ENCODE measurements at places on chromosomes 13 and 19.

GRCh38 chr19:55389386-55390317, 3.9 kb downstream of the RPL28 start:
- no peak for DNase-seq

DNA sequence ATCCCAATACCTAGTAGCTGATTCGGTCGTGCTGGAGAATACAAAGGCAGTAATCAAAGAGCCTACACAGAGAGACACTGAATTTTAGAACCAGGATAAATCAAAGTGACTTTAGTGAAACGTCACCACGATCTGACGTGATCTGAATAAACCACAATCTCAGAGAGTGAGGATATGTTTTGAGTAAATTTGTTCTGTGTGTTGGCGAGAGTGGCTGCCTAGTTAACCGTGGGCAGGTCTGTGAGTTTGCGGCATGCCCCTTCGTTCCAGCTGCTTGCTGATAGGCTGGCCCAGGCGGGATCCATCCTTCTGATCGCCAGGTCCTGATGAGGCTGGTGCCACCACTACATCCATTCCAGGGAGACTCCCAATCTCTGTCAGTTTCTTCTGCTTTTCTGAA, 40.4 kb downstream of the LRCH1 start:
- DNase-seq, result no peak

DNA sequence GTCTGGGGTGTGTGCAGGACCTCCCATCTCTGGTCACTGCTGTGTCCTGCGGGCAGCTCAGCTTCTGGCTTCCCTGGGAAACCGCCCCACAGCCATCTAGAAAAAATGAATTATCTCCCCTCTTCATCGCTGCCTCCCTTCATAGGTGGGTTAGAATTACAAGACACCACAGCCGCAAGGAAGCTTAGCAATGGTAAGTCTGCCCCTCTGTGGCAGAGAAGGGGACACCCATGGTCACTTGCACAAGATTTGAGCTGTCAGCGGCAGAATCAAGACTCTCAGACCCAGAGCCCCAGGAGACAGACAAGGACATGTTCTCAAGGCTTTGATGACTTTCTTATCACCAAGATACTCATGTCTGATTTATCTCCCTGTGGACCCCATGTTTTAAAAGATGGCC, 110.8 kb upstream of the PABPC3 start:
- DNase-seq, result no peak

- no peak for DNase-seq
Measured at GRCh38 chr19:50005428-50005827, 19.7 kb downstream of the VRK3 start.

DNA sequence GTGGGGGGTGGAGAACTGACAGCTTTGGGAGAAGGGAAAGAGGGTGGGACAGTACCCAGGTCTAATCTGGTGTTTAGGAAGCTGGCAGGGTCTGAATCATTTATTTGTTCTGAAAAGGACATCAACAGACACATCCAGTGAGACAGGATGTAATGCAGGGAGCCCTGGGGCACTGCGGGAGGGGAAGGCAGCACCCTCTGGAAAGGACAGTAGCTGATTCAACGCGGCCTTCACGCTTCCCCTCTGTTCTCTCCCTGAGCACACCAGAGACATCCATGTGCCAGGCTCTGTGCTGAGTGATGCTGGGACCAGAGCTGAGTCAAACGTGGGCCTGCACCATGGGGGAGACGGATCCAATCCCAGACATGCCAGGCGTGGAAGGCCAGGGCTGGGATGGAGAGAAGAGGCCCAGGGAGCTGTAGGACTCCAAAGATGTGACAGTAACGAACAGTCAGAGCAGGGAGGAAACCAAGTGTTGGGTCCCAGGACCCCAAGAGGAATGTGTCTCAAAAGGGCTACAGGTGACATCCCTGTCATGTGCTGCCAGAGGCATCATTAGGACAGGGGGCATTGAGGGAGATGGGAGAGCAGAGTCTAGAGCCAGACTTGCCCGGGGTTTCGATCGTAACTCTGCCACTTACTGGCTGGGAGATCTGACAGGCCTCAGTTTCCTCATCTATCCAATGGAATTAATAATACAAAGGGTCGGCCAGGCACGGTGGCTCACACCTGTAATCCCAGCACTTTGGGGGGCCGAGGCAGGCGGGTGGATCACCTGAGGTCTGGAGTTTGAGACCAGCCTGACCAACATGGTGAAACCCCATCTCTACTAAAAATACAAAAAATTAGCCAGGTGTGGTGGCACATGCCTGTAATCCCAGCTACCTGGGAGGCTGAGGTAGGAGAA, 1.7 kb downstream of the ETFB start:
- no peak for DNase-seq

DNA sequence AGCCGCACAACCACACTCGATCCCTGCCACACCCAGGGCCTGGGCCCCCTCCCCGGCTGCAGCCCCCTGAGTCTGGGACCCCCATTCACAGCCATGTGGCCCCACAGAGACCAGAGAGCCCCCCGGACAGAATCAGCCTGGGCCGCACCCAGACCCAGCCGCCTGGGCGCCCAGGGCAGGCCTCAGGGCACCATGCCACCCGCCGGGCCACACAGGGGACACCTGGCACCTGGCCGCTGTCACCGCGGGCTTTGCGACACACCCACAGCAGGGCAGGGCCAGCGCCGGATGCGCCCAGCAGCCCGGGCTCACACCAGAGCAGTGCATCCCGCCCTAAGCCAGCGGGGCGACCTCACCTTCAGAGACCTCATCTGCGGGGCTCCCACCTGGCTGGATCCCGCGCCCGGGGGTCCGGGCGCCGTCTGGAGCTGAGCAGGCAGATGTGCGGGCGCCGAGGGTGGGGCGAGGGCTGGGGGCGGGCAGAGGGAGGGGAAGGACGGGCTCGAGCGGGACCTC, 443 bp downstream of the TBXA2R start:
- DNase-seq, result no peak

DNA sequence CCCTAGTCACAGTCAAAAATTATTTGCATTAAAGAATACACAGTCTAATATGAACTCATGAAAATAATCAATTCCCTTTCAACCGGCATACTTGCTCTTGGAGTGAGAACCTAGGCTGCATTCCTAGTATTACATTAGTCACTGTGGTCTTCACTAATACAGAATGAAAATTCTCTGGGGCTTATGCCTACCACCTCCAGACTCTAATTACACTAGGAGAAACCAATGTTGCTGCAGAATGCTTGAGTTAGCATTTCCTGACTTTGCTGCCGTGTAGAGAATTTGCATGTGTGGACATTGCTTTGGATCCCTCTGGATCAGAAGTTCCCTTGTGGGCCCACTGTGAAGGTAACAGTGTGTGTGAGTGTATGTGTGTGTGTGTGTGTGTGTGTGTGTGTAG, 87.8 kb downstream of the CCNA1 start:
- no peak for DNase-seq

- no peak for DNase-seq
Measured at GRCh38 chr19:2699413-2700140, 2.9 kb downstream of the GNG7 start.

GRCh38 chr13:112208656-112209055, 141.7 kb downstream of the SOX1 start:
- DNase-seq, result no peak

DNA sequence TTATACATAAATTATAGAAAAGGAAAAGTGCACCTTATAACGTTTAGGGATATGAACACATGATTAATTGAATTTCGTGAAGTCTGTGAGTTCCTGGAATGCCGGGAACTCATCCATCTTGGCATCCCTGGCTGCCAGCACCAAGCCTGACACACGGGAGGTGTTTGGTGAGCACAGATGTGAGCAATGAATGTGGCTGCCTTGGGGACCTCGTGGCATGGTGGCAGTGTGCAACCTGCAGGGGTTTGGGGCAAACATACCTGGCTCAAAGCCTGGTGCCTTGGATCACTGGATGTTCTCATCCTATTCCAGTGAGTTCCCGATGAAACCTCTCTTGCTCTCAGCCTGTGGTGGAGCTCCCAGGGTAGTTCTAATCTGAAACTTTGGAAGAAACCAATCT, 10.4 kb upstream of the MAP2K2 start:
- DNase-seq, result no peak

- DNase-seq, result peak; percentile 89
Measured at GRCh38 chr19:4759388-4760284, 31.9 kb upstream of the FEM1A start.

DNA sequence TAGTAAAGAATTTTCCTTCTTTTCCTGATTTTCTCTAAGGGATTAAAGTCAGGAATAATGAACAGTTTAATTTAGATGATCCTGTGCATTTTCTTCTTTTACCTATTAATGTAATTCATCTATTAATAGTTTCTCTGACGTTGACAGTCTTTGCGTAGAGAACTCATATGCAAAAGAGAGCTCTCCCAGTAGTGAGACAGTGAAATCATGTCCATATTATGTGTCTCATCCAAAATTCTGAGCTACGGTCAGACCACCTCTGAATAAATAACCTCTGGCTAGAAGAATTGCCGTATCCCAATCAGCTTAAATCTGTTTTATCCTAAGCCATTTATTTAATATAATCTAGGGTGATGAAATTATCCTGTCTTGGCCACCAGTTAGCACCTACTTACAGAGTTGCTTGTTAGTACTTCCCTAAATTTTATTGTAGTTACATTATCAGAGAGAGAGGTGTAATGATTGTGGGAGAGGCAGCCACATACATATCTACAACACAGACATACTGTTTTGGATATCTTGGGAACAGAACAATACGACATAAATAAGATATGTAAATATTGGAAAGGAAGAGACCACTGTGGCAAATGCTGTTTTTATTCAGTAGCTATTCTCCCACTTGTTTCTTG, 30.7 kb downstream of the PDS5B start:
- no peak for DNase-seq

GRCh38 chr19:23521471-23521870, 126.2 kb upstream of the ZNF91 start:
- DNase-seq, result no peak

- DNase-seq, result no peak
Measured at GRCh38 chr19:45931055-45931454, 16.5 kb upstream of the NANOS2 start.

DNA sequence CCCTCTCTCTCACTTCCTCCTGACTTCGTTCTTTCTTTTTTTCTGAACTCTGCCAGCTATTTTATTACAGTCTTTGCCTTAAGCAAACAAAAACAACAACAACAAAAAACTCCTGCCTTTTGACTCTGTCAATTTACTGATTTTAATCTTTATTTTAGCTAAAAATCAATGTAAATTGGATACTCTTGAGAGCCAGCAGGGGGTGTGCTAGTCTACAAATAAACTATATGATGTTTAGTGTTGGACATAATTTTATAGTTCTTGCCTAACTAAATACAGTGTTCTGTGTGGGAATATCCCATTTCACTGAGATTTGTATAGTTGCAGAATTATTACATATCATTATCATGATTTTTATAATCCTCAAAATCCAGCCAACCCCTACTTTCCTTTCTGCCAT, 1199.9 kb upstream of the SPRY2 start:
- DNase-seq, result no peak

GRCh38 chr19:35166100-35167063, 11.8 kb downstream of the FXYD5 start:
- DNase-seq, result no peak

DNA sequence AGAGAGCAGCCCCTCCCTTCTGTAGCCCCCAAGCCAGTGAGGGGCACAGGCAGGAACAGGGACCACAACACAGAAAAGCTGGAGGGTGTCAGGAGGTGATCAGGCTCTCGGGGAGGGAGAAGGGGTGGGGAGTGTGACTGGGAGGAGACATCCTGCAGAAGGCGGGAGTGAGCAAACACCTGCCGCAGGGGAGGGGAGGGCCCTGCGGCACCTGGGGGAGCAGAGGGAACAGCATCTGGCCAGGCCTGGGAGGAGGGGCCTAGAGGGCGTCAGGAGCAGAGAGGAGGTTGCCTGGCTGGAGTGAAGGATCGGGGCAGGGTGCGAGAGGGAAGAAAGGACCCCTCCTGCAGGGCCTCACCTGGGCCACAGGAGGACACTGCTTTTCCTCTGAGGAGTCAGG, 4.2 kb downstream of the KLK3 start:
- peak; percentile 73 for DNase-seq

GRCh38 chr13:95298971-95299621, 2.2 kb downstream of the ABCC4 start:
- no peak for DNase-seq

- no peak for DNase-seq
Measured at GRCh38 chr19:31146546-31147183, 202.6 kb downstream of the TSHZ3 start.

GRCh38 chr19:28388988-28389387, 824.0 kb downstream of the UQCRFS1 start:
- DNase-seq, result no peak

DNA sequence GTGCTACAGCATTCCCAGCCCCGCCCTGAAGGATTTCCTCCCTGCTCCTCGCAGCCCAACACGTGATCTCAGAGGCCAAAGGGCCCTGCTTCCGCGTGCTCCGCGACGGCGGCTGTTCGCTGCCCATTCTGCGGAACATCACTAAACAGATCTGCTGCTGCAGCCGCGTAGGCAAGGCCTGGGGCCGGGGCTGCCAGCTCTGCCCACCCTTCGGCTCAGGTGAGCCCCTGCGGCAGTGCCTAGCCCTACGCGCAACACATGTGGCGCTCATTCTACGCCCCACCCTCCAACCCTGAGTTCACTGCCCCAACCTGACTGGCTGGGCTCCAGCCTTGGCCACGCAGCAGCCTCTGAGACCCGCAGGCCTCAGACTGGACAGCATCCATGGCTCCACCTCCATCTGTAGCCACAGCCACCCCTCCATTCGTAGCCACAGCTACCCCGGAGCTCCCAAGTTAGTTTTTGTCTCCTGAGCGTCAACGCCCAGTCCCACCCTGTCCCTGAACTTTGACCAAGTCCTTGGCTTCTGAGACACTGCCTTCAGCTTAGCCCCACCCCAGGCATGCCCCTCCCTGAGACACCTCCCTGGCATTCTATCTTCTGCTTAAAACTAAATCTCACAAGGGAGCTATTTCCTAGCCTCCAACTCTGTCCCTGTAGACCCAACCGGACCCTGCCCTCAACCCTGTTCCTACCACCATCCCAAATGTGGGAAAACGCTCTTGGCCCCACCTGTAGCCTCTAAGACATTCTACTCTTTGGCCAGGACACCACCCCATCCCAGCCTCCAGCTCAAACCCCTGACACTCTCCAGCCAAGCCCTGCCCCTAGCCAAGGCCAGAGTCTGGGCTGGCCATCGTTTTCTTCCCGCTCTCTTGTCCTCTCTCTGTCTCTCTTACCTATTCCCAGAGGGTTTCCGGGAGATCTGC, 6.4 kb downstream of the LTBP4 start:
- no peak for DNase-seq

DNA sequence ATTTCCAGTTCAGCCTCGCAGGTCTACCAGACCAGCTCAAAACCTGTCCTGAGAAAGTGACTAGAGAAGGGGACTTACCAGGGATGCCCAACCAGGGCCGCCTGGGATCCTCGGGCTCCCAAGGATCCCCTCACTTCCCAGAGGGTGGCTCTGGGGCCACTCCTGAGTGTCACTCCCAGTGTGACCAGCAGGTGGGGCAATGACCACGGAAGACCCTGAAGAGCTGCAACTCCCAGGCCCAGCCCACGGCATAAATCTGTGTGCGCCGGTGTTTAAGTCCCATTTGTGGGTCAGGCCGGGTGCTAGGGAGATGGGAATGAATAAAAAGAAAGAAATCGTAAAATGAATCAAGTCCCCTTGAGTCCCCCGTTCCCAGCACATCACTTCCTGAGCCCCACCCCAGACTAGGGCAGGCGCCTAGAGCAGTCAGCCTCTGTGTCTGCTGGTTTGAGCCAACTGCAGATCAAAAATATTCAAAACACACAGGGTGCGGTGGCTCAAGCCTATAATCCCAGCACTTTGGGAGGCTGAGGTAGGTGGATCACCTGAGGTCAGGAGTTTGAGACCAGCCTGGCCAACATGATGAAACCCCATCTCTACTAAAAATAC, 10.7 kb downstream of the PTGIR start:
- DNase-seq, result no peak

- no peak for DNase-seq
Measured at GRCh38 chr13:94114166-94114565, 365.3 kb downstream of the DCT start.

Data from NCI-H2081 treated with DMSO at 0.1 percent for 48 hours (cell line).